ENCODE measurements at places on chromosomes 16 and 17.

DNA sequence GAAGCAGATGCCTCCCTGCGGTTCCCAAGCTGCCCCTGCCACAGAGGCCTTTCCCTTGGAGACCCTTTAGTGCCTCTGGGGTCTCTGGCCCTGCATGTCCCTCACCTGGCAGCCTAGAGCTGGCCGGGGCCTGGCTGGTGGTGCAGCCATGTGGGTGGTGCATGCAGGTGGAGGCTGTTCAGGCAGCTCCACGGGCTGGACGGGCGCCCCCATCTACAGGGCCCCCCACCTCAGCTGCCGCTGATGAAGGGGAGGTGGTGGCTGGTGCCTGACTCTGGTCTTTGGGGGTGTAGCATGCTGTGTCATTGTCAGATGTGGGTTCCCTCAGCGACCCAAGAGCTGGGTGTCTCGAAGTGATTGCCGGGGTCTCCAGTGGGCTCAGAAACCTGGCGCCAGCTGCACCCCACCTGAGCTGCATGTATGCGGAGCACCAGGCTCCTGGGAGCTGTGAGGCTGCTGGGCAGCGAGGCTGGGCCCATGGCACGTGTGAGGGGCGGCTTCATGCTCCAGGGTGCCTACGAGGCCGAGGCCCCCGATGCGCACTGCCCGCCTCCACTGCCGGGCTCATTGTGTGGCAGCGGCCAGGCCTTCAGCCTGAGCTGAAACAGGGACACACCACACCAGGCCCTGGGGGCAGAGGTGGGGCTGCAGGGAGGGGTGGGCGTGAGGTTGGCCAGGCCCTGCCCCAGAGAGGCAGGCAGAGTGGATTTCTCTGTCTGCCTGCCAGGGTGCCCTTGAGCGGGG lies 57.0 kb downstream of the BAIAP2 start:
- no peak for DNase-seq

GRCh38 chr16:68985855-68986254 lies 119.6 kb upstream of the HAS3 start:
- no peak for DNase-seq

DNA sequence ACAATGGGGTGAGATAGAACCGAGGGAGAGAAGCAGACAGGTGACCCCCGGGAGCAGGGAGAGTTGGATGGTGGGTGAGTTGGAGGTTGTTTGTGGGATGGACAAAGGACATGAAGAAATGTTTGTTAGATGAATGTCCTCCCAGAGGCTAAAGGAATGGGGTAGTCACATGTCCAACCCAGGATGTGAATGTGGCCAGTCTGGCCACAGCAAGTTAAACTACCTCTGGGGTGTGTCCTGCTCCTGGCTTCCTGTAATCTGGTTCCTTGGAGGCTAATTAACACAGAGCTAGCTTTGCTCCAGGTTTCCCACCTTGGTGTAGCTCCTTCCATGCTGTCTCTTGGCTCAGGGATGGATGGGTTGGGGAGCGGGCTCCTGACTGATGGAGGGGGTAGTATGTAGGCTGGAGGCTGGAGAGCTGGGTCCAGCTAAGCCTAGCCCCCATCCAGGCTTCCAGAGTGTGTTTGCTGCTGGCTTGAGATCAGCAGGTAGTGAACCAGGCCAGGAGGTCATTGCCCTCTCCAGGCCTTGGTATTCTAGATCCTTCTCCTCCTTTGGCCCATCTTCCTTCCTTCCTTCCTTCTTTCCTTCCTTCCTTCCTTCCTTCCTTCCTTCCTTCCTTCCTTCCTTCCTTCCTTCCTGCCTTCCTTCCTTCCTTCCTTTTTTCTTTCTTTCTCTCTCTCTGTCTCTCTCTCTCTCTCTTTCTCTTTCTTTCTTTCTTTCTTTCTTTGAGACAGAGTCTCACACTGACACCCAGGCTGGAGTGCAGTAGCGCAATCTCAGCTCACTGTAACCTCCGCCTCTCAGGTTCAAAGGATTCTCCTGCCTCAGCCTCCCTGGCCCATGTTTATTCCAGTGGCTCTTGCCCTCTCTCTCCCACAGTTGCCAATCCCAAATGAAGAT lies 28.0 kb upstream of the UBE2G1 start:
- no peak for DNase-seq

GRCh38 chr17:49887744-49888360 lies 40.0 kb upstream of the TAC4 start:
- no peak for DNase-seq

- DNase-seq: peak; percentile 55
Measured at GRCh38 chr17:39591958-39592954, 15.5 kb downstream of the NEUROD2 start.

GRCh38 chr17:1870592-1870991 lies 40.8 kb downstream of the RPA1 start:
- peak; percentile 3 for DNase-seq

GRCh38 chr17:12028611-12029010 lies 7.9 kb downstream of the MAP2K4 start:
- no peak for DNase-seq

DNA sequence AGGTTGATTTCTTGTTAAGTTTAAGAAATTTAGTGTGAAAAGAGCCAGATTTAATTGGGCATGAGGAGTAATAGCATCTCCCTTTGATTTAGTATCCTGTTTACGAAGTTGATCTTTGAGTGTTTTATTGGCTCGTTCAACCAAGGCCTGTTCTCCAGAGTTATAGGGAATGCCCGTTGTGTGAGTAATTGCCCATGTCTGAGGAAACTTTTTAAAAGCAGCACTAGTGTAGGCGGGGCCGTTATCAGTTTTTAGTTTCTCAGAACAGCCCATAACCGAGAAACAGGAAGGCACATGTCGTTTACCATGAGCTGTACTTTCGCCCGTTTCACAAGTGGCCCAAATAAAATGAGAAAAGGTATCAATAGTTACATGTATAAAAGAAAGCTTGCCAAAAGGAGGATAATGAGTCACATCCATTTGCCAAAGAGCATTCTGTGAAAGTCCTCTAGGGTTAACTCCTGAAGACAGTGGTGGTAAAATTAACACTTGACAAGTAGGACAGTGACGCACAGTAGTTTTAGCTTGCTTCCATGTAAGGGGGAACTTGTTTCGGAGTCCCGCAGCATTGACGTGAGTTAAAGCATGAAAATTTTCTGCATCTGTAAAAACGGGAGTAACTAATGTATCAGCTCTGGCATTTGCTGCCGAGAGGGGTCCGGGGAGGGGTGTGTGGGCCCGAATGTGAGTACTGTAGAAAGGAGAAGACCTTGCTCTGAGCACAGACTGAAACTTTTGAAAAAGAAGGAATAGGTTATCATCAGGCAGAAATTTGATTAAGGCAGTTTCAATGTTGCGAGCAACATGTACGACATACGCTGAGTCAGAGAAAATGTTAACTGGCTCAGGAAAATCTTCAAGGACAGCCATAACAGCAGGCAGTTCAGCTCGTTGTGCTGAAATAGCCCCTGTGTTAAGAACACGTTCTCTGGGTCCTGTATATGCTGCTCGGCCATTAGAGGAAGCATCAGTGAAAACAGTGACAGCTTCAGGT lies 18.5 kb upstream of the KCTD5 start:
- DNase-seq: no peak

- DNase-seq: no peak
Measured at GRCh38 chr17:45648642-45649041, 135.5 kb upstream of the CRHR1 start.

- no peak for DNase-seq
Measured at GRCh38 chr17:14042411-14042810, 26.9 kb upstream of the COX10 start.

DNA sequence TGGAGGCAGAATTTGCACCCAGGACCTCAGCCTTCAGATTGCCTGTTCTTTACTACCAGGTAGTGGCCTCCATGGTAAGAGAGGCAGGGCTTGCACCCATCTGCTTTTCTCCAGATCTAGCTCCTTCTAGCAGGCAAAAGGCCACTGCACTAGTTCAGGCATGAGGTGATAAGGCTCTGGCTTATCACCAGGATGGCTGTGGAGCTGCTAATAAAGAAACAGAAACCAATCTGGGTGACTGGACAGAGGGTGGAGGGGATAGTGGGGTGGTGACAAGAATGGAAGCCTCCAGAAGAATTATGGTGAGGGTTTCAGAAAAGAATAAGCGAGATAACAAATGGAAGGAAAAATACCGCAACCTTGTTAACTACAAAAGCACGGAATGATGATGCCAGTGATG lies 15.5 kb upstream of the SUPT4H1 start:
- DNase-seq: peak; percentile 36

DNA sequence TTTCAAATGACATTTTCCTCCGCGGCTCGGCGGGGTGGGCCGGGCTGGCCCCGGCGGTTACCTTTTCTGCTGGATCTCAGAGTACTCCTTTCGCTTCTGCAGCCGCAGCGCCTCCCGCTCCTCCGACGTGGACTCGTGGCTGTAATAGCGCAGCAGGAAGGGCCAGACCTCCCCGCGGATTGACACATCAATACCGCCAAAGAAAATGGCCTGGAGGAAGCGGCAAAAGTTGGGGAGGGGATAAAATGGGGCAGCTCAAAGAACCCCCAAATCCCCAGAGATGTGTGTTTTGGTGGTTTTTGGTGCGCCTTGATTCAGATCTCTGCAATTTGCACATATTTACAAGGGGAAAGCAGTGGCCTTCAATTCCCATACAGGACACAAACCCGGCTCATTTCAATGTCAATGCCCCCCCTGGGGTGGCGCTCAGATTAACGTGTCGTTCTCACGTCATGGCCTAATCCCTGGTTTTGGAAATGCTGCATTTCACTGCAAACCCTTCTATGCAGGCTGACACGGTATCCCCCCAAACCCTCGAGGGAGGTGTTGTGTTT lies 85.9 kb downstream of the TBC1D16 start:
- DNase-seq: no peak

DNA sequence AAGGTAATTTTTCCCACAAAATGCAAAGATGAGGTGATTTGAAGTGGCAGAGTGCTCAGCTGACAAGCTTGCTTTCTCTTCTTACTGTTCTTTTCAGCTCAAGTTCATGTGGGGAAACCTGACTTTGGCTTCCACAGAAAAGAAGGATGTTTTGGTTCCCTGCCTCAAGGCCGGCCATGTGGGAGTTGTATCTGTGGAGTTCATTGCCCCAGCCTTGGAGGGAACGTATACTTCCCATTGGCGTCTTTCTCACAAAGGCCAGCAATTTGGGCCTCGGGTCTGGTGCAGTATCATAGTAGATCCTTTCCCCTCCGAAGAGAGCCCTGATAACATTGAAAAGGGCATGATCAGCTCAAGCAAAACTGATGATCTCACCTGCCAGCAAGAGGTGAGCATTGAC lies 18.4 kb upstream of the TMEM106A start:
- no peak for DNase-seq

DNA sequence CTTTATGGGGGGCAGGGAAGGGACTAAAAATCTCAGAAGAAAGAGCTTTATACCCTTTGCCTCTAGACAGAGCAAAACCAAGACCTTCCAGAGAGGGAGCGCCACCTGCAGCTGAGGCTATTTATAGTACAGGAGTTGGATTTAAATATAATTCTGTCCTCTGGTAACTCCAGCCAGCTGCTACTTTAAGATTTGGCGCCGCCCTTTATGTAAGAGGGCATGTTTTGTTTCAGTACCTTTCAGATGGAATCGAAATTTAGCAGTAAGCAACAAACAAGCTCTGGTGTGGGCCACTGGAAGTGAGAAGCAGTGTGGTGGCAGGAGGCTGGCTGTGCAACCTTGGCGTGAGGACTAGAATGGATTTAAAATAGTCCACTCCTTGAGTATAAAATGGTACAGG lies 5.2 kb upstream of the GUCY2D start:
- DNase-seq: peak; percentile 57

DNA sequence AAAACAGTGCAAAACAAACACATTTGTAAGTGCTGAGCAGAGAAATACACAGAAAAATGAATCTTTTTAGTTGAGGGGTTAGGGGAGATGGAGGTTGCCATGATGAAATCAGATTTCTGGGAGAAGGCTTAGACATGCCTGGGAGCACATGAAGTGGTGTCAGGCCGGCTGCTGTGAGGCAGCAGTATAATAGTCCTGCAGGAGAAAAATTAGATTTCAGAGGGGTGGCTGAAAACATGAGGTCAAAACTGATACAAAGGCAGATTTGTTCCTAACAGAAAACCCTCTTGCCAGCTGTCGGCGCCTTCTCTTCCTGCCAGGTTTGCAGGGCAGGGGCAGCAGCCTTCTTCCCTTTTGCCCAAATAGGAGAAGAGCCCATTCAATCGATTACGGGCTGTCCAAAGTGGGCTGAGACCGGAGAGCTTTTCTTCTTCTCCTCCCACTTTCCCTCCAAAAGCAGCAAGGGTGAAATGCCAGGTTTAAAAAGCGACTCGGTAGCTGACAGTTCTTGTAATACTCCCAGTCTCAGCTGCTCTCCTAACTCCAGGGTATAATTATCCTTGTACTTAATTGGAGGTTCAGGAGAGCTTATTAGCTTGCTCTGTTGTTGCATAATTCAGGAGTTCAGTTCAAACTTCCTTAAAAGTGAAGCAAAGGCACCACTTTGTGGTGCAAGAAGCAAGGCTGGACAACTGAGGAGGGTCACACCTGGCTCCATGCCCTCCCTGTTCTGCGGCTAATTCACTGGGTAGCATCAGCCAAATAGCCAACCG lies 80.0 kb downstream of the PCTP start:
- DNase-seq: no peak

DNA sequence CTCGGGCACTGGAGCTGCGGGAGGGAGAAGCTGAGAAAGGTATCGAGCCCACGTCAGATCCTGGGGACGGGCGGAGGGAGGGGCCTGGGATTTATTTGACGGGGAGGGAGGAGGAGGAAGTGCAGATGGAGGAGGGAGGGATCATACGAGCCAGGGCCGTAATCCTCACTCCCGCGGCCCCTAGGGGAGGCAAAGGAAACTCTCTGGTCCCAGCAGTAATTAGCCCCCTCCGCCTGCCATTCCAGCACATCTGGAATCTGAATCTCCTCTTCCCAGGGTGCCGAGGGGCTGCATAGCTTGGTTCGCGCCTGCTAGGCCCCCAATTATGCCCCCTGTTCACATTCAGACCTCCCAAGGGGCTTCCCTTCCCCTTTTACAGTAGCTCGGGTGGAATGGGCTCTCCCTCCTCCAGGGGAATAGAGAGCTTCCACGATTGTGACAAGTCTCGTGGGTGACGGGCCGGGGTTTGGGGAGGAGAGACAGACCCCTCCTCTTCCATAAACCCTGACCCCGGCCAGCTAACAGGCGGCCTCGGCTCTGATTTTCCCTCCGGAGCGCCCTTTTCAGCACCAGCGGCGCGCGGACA lies at the start of gene SEZ6L2:
SEZ6L2 (minus strand) TSS at position 35 of the 586 bp plus-strand sequence. CDS start 531 bp downstream, outside the sequence.
- peak; percentile 71 for DNase-seq

DNA sequence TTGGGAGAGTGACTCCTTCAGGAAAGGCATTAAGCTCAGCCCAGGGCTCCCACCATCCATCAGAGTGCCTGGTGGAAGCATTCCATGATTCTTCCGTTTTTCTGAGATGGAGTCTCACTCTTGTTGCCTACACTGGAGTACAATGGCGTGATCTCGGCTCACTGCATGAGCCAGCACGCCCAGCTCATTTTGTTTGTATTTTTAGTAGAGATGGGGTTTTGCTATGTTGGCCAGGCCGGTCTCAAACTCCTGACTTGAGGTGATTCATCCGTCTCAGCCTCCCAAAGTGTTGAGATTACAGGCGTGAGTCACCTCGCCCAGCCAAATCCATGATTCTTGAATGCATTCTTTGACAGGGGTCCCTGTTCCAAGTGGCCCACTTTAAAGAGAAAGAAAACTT lies 23.1 kb downstream of the MIS12 start:
- no peak for DNase-seq

DNA sequence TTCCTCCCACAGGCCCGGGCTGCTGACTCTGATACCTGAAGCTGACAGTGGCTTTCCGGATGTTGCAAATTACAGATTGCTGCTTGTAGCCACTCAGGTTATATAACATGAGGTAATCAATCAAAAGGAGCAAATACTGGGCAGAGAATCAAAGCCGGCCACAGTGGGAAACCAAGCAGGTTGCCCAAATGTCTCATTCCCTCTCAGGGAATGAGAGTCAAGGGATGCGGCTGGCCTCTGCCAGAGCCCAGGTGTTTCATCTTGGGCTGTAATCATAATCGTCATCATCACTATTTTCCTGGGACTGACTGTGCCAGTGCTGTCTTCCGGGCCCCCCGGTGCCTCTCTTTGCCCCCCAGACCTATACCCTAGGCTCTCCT lies 292.4 kb upstream of the FOXF1 start:
- DNase-seq: no peak

Data from common myeloid progenitor, CD34-positive (primary cell).